ENCODE measurements at places on chromosomes 4 and X.

GRCh38 chrX:108640817-108641216, 95.5 kb downstream of the IRS4 start:
- no peak for DNase-seq

- no peak for DNase-seq
These were observed 219.1 kb downstream of the MID1 start for GRCh38 chrX:10401239-10401638.

DNA sequence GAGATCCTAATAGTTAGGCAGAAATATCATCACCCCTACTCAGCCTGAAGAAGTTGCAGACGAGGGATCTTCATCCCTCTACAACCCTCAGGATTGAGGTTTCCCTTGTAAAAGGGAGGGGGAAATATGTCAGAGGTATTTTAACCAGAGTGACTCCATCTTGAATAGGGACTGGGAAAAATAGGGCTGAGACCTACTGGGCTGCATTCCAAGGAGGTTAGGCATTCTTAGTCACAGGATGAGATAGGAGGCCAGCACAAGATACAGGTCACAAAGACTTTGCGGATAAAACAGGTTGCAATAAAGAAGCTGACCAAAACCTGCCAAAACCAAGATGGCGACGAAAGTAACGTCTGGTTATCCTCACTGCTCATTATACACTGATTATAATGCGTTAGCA, 17.5 kb downstream of the IL13RA2 start:
- DNase-seq: no peak

GRCh38 chr4:52957220-52957686, 95.1 kb downstream of the RASL11B start:
- no peak for DNase-seq

DNA sequence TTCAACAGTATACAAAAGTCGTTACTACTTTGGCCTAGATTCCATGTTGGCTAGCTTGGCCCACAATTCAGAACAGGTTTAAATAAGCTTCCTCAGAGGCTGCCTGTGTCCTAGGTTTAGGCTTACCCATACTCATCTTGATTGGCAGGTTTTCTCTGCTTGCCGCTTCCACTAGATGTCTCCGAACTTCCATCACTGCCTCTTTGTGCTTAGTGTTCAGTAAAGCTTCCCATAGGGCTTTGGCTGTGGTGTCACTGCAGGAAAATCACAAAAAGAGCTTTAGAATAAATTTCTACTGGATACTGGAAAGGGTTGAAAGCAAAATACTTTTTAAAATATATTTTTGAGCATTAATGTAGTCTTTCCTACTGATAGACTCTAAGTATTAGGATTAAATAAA, 52.4 kb downstream of the SCFD2 start:
- DNase-seq: no peak

DNA sequence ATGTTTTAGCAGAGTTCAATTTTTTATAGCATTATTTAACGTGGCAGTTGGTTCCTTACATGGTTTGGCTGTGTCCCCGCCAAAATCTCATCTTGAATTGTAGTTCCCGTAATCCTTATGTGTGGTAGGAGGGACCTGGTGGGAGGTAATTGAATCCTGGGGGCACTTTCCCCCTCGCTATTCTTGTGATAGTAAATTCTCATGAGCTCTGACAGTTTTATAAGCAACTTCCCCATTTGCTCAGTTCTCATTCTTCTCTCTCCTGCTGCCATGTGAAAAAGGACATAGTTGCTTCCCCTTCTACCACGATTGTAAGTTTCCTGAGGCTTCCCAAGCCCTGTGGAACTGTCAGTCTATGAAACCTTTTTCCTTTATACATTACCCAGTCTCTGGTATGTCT, 329.5 kb downstream of the GRIA2 start:
- DNase-seq: no peak

GRCh38 chr4:147578051-147578476, 39.1 kb upstream of the TMEM184C start:
- DNase-seq: no peak

- no peak for DNase-seq
These were observed 233.4 kb downstream of the PPP4R3C start for GRCh38 chrX:27229721-27230120.

- DNase-seq: no peak
These were observed 74.1 kb upstream of the TMEM164 start for GRCh38 chrX:109928596-109929335.

DNA sequence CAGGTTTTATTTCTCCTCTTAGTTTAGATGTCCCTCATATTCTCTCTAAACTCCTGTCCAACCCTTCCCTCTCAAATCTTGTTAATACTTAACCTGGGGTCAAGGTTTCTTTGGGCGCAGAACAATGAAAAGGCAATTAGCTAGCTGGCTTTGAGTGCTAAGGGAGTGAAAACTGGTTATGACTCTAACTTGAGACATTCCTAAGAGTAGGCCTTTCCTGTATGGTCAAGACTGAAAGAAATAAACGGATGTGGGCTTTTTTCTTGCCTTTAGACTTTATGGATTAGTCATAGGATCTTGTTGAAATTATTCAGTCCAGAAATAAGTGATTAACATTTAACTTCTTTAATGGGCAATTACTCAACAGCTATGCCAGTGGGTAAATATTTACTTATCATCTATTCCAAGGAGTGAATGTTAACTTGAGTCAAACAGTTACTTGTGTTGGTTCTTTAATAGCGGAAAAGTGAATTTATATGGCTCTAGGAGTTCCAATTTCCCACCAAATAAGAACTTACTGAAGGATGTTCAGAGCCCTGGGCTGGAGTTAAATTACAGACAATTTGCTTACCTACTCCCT, 141.7 kb upstream of the SCML1 start:
- no peak for DNase-seq

DNA sequence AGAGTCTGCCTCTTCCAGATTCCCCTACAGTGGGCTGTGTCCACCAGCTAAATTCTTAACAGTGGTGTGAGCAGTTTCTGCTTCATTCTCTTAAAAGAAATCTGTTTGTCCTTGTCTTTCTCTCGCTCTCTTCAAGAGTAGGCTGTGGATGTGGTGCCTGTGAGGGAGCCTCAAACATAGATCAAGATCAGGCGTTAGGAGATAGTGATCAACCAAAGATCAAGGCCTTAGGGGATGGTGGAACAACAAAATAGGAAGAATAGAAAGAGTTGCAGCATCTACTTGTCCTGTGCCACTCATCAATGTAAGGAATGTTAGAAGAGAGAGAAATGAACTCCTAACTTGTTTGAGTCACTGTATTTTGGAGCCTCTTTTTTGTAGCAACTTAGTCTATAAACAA, 144.2 kb downstream of the AASDH start:
- no peak for DNase-seq

DNA sequence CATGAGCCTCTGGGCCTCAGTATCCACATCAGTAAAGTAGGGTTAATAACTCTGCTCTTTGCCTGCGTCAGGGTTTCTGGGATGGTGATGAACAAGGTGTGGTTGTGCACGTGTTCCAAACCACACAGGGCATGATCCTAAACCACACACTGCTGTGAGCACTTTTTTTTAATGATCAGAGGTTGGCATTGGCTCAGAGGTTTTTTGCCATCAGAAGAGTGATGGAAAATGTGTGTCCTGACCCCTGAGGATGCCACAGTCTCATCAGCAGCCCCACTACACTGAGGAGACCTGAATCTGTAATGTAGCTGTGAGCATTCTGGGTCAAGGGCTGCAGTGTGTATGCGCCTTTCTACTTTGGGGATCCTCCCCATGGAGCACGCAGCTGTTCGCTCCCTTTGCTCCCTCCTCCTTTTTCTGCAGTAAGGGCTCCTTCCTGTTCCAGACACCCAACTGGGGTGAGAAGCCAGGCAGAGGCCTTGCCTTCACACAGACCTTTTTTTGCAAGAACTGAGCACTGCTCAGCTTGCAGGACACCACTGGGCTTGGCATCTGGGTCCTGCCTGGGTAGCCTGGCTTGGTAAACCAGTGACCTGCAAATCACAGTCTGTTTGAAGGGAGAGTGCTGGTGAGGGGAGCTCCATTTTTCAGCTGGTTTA, 87.5 kb downstream of the MAMLD1 start:
- no peak for DNase-seq

DNA sequence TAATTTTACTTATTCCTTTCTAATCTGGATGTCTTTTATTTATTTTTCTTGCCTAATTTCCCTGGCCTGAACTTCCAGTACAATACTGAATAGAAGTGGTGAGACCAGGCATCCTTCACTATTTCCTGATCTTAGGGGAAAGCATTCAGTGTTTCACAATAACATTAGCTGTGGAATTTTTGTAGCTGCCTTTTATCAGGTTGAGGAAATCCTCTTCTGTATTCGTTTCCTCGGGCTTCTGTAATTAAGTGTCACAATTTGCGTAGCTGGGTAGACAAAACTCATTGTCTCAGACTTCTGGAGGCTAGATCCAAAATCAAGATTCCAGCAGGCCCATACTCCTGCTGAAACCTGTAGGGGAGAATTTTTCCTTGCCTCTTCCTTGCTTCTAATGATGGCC, 598.4 kb upstream of the FTHL17 start:
- no peak for DNase-seq

GRCh38 chr4:140930011-140930410, 173.8 kb upstream of the TBC1D9 start:
- no peak for DNase-seq

GRCh38 chr4:22099896-22100295, 151.3 kb upstream of the KCNIP4 start:
- no peak for DNase-seq

GRCh38 chr4:24644983-24645764, 60.8 kb upstream of the DHX15 start:
- no peak for DNase-seq

DNA sequence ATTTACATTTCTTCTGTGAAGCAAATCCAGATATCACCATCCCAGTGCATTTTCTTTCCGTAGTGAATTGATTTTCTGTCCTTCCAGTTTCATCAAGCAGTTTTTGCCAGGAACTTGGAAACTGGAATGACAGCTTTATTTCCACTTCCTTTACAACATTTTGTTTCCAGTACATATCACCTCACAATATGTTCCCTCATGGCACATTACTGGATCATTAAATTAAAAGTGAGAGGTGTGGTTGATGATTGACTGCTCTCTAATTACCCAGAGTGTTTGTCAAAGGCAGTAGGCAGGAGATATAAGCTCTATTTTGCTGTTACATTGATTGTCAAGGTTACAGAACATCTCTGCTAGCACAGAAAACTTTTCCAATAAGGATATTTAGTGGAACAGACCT, 22.3 kb upstream of the ACE2 start:
- DNase-seq: no peak

- no peak for DNase-seq
These were observed 14.6 kb upstream of the MAGIX start for GRCh38 chrX:49147936-49148335.

Measured in activated effector memory CD4-positive, alpha-beta T cell treated with Interleukin-2 at 50 U/mL for 16 hours (primary cell).